Sigmoid colon (tissue), 7 donors: ENCODE measurements at places on chromosomes 7 and 10. TPM values are rescaled to one million over a fixed set of nuclear protein-coding genes. Genes with fewer than 3 reads are reported as not detected.

The ZNF248 gene
- 4.9 TPM for polyA plus RNA-seq

The OR2A1 gene
- polyA plus RNA-seq = 0.06 TPM

The ANLN gene
- polyA plus RNA-seq = 5.5 TPM

The CPVL gene
- 38.8 TPM for polyA plus RNA-seq

The SLC16A9 gene
- 5.3 TPM for polyA plus RNA-seq

The KAT6B gene
- 5.8 TPM for polyA plus RNA-seq

The GNAT3 gene
- polyA plus RNA-seq = not detected
